ENCODE measurements at places on chromosomes 7 and 10. TPM values are rescaled to one million over a fixed set of nuclear protein-coding genes. Genes with fewer than 3 reads are reported as not detected.

Gene SSC4D
- 0.23 TPM for total RNA-seq

Gene MTERF1
- 12.4 TPM for total RNA-seq

Gene FAM25A
- total RNA-seq = not detected

Gene RSPH10B
- total RNA-seq = not detected

Gene OGDHL
- total RNA-seq = 10.7 TPM

Gene TAS2R41
- not detected for total RNA-seq

Gene INHBA
- 1.7 TPM for total RNA-seq

Gene HHEX
- total RNA-seq = 2.6 TPM

Data from HT1080 (cell line).